ENCODE measurements at places on chromosomes 5 and 9. TPM values are rescaled to one million over a fixed set of nuclear protein-coding genes. Genes with fewer than 3 reads are reported as not detected.

Gene CACNA1B
- not detected for total RNA-seq

Gene RNF130
- 45.5 TPM for total RNA-seq

Gene TIGD6
- total RNA-seq: 6.3 TPM

Gene CTNND2
- 0.17 TPM for total RNA-seq

Gene STC2
- 311 TPM for total RNA-seq

Gene ST8SIA4
- total RNA-seq: 0.10 TPM

Gene ANKRD34B
- not detected for total RNA-seq

GRCh38 chr5:54872810-54873209, 112.6 kb downstream of the ESM1 start:
- no peak for DNase-seq

DNA sequence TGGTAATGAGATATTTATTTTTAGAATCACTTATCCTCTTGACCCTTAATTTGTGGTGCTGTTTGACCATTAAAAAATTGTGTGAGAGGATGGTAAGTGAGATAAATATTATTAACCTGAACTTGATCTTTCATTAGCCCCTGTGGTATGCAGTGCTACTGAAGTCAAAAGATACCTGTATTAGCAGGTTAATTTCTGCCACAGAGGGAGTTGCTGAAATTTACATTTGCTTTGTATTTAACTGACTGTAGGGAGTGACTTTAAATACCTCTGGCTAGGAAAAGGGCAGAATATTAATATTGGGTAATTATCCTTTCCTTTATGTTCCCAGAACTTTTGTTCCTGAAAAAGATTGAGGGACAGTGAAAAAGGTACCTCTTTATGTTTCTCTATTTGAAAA, 133.6 kb downstream of the CHSY3 start:
- no peak for DNase-seq

DNA sequence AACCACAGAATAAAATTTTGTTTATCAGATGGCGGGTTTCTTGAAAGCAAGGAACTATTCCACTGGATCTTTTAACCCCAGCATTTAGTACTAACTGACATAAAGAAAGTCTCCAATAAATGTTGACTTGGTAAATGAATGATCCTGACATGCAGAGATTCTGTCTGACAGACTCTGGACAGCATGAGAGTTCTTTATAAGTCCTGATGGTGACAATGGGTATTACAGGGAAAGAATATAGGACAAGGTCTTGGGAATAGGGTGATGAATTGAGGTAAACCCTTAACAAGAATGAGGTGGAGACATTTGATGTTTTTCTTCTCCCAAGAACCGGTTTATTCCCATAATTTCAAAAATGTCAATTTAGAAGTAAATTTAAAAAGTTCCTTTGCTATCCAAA, 453.9 kb downstream of the TUSC1 start:
- DNase-seq: no peak

GRCh38 chr5:144333336-144333920, 162.8 kb downstream of the KCTD16 start:
- DNase-seq: no peak

GRCh38 chr5:157051604-157052245, 7.2 kb downstream of the HAVCR1 start:
- DNase-seq: no peak

- no peak for DNase-seq
Measured at GRCh38 chr9:129136446-129137035, 25.3 kb downstream of the PTPA start.

GRCh38 chr5:141838326-141839014, 39.7 kb downstream of the PCDH1 start:
- no peak for DNase-seq

DNA sequence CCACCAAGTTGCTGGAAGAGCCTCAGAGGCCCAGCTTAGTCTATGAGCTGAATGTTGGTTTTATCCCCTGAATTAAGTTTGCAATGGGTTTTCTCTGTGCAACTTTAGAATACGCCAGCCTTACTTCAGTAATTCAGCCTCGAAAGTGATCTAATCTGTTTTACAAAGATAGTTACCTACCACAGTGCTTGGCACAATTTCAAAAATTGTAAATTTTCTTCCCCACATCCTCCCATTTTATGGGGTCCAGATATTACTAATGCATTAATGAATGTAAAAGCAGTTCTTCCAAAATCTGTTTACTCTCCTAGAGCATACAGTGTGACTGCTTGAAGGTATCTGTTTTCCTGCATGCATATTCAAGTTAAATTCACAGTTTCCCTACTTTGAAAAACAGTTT, 172.6 kb downstream of the MAN2A1 start:
- DNase-seq: no peak

- peak; percentile 90 for DNase-seq
Measured at GRCh38 chr5:151870820-151871219, 53.8 kb downstream of the GLRA1 start.

DNA sequence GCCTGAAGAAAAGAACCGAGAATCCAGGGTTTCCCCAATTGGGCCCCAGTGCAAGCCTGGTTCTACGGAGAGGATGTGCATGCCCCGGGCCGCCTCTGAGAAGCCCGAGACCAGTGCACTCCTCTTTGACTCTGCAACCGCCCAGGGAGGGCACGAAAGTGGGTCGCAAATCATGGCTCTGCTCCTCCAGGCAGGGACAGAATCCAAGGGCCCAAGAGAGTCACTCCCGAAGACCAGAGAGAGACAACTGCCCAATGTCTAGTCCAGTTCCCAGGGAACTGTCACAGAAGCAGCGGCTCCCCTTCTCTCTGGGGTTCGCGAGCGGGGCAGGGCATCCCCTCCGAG, 107.8 kb downstream of the PSD2 start:
- no peak for DNase-seq

- DNase-seq: no peak
Measured at GRCh38 chr5:178423901-178424809, 166.0 kb downstream of the COL23A1 start.

DNA sequence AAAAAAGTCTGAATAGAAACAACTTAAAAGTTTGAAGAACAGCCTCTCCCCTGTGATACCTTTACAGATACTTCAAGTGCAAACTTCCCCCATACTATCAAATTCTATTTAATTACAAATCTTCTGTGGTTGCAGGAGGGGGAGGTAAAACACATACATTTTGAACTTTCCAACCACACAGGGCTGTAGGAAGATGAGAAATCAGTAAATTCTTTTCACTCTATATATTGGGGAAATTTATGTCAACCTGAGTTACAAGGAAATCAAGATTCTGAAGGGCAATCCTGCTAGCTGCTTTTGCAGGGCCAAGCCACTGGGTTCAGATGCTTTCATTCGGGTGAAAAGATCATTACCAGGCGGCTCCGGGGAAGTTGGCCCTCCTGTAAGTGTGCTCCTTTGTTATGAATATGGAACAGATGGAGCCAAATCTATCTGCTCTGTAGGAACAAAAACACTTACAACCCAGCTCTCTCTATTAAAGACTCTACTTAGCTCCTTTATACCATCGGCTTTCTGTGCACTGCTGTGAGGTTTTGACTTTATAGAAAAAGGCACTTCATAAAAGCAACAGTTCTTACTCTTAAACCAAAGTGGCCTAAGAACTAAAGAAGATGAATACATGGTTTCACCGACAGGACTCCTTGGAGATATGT, 269.1 kb downstream of the EFNA5 start:
- no peak for DNase-seq

- DNase-seq: peak; percentile 12
Measured at GRCh38 chr9:113228130-113228665, 6.9 kb downstream of the SLC31A1 start.

- no peak for DNase-seq
Measured at GRCh38 chr5:6377582-6377904, 804 bp downstream of the MED10 start.

DNA sequence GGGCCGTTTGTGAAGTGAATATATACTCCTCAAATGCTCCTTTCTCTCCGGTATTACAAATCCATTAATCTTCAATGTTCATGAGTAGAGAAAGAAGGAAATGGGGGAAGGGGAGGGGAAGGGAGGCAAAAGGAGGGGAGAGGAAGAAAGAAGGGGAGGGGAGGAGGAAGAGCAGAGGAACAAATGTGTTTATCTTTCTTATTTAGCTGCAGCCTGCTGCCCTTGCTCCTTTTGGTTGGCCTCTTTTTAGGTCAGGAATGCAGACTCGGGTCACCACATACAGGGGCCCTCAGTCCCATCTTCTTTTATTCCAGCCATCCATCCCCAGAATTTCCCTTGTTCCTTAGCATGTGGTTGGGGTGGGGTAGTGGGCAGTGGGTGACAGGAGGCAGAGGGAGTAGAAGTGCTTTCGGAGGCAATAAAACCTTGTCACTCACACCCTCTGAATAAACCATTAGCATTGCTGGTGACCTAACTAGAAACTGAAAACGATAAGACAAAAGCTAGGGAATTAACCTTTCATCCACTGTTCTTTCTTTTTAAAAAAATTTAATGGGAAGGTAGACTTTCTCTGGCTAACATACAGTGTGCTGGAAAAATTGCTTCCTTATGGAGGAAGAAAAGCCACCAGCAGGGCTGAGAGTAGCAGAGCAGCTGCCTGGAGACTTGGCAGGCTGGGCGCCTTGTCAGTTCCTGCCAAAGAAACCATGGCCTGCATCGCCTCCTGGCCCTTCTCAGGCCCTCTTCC, 16.8 kb upstream of the PRLR start:
- DNase-seq: peak; percentile 55

DNA sequence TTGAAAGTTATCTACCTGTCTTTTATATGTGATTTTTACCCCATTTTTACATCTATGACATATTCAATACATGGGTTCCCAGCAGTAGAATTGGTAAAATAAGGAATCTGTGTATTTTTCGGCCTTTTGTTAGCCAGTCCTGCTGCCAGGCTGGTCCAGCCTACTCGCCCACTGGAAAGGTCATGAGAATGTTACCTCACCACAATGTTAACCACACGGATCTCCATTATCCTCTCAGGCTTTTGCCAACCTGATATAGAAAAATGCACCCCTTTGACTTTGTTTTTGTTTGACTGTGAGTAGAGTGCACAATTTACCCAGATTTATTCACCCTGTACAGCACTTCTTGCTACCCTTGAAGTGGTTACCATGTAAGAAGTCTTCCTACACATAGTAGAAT, 167.2 kb downstream of the CTNND2 start:
- DNase-seq: peak; percentile 21

- no peak for DNase-seq
Measured at GRCh38 chr9:117000834-117001233, 313.7 kb downstream of the TRIM32 start.

DNA sequence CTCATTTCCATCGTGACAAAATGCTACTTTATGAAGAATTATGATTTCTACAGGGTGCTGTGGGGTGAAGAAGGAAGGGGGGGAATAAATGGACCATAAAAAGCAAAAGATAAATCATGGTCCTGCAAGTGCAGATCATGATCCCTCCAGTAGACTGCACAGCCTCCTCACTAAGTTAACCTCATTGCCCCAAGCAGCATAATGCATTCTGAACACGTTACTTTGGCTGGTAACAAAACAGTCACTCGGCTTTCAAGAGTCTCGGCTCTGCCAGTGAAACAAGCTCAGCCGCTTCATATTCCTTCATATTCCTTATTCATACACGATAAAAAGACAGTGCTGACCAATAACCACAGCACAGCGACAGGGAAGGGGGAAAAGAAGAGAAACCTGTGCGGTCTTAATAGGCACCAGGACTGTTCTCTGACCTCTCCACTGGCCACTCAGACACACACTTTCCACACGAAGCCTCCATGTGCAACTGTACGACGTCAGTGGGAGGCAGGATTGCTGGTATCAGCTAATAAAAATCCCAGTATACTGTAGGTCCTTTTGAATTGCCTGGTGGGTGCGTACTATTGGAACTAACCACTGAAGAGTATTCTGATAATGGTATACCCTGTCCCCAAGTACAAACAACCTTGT, 60.5 kb downstream of the ANKH start:
- DNase-seq: peak; percentile 48

GRCh38 chr9:130638284-130639123, 25.9 kb upstream of the PRDM12 start:
- DNase-seq: no peak

DNA sequence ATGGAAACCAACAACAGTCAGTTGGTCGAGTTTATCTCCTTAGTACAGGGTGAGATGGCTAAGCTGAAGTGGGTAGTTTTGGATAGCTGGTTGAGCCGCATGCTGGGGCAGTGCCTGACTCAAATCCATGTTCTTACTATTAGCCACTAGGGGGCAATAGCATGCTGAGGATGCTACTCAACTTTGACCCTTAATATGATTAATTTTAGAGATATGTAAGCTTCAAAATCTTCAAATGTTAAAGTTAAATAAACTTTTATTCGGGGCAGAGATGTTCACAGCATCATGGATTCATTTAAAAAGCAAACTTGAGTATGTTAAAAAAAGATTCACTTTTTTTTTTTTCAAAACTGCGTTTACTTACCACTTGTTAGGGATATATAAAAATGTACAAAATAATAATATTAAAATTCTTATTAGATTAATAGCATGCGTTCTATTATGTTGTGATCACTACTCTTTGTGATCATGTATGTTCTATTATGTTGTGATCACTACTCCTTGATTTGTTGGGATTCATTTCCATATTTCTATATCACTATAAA, 57.0 kb downstream of the C9orf153 start:
- DNase-seq: peak; percentile 55

- peak; percentile 50 for DNase-seq
Measured at GRCh38 chr5:168471785-168472184, 14.5 kb upstream of the RARS1 start.

GRCh38 chr9:111588846-111589245, 10.6 kb downstream of the PTGR1 start:
- DNase-seq: no peak

- DNase-seq: no peak
Measured at GRCh38 chr5:148267962-148268361, 632 bp upstream of the SPINK13 start.

DNA sequence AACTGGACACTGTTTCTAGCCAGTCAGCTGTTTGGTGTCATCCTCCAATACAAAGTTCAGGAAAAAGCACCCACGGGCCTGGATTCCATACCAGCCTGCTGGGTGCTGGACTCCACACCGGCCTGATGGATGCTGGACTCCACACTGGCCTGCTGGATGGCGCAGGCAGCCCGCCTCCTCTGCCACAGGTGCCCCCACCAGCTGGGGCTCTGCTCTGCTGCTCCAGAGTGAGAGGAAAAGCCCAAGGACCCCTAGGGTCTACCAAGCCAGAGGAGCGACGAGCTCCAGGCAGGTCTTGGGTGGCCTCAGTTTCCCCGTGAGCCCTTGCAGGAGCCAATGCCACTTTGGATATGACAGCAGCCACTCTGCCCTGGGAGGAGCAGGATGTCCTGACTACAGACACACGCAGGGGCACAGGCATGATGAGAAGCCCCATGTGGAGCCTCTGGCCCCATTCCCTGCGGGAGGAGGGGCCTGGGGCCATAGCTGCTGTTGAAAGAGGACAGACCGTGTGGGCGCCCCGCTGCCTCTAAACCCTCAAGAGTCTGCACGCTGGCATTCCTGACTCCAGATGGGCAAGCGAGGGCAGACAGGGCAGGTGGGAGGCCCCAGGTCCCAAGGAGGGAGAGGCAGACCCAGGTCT, 141.6 kb downstream of the OLFM1 start:
- no peak for DNase-seq

GRCh38 chr9:38036359-38037084, 32.5 kb downstream of the SHB start:
- DNase-seq: peak; percentile 75

DNA sequence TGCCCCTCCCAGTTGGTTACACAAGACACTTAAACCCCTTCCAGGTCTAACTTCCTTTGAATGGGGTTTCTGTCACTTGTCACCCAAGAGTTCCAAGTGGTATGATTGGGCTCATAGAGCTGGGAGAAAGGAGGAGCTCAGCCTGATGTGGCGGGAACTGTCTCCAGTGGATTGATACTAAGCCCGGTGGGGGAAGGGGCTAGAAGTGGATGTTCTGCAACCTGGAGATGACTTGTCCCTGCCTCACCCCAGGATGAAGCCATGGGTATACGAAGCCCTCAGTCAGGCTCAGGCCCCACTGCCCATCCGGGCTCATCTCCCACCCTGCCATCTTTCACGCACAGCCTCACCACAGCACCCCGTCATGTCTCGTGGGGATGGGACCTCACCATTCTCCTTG, 203.9 kb downstream of the CDK5RAP2 start:
- no peak for DNase-seq

Data from M059J (cell line).